Nucleus accumbens (tissue), 56 donors: ENCODE measurements at places on chromosomes 5 and 9.

DNA sequence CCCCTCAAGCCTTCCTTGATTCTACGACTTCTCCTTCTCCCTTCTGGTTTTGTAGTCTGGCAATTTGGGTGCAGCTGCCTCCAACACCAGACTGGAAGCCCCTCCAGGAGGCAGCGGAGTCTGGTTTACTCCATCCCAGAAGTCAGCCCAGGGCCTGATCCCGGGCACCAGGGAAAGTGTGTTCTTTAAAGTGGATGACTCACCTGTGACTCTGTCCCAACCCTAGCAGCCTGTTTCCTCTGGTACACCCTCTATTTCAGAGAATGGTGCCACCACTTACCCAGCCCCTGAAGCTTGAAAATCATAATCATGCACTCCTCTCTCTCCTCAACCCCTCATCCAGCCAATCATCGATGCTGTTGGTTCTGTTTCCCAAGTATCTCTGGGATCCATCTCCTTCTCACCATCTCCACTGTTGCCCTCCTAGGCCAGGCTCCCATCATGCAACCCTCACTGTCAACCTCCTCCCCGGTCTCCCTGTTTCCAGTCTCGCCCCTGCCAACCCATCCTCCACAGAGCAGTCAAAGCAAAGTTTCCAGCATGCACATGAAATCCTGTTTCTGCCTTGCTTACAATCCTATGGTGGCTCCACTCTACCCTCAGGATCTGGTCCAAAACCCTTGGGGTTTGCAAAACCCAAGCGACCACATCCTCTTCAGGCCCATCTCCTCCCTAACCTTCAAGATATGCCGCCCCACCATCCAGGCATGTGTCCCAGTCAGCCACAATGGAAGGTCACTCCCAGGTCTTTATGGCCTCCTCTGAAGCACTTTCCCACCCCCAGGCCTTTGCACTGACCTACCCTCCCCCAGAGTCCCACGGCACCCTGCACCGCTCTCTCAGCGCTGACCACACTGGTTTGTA is 10.5 kb downstream of the LHX6 start:
- no peak for DNase-seq

GRCh38 chr5:3043600-3043999 is 292.1 kb upstream of the IRX2 start:
- DNase-seq = no peak

GRCh38 chr9:124260769-124261603 is 3.2 kb downstream of the NEK6 start:
- DNase-seq = no peak

- no peak for DNase-seq
Measured at GRCh38 chr5:61449804-61450492, 117.9 kb downstream of the ZSWIM6 start.

GRCh38 chr5:157148734-157149615 is 6.3 kb upstream of the MED7 start:
- no peak for DNase-seq

DNA sequence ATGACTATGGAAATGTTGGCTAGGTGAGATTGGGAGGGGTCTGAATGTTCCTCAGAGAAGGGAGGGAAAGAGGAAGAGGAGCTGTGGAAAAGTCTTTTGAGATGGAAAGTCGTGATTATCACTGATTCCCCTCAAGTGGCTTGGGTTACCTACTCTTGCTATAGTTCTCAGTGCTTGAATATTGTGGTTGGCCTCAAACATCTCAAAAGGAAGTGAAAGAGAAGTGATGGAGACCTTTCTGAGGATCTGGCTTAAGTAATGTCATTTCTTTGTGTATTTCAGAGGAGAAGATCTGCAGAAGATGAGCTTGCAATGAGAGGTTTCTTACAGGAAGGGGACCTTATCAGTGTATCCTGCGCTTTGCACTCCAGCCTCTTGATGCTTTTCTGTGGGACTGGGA is 5.5 kb downstream of the EXOSC2 start:
- DNase-seq = no peak

DNA sequence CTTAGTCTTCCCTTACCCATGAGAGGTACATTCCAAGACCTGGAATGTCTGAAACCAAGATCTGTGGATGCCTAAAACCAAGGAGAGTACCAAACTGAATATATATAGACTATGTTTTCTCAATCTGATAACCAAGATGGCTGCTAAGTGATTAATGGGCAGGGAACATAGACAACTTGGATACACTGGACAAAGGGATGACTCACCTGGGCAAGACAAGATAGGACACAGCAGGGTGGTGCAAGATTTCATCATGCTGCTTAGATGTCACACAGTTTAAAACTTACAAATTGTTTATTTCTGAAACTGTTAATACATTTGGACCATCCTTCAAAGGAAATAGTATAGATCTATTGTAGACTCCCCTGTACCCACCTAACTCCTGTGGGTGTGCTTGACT is 130.9 kb downstream of the HTR1A start:
- no peak for DNase-seq

- DNase-seq = peak; percentile 85
Measured at GRCh38 chr5:139637438-139638089, 10.6 kb upstream of the CXXC5 start.

DNA sequence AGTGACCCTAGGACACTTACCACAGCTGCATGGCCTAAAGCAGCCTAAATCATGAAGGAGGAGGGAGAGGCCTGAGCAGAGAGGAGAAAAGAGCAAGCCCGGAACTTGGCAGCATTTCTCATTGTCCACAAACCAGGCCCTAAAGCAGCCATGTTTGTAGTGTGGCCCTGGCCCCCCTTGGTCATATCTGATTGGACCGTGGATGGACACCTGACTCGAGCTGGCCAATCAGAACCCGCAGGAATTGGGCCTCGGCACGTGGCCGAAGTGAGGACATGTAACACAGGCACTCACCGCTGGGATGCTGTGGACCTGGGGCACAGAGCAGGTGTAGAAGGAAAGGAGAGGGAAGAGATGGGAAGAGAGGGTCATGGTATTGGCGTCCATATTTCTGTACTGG is 56.9 kb downstream of the ASS1 start:
- DNase-seq = no peak

GRCh38 chr9:69121155-69122081 is 52.7 kb upstream of the TJP2 start:
- DNase-seq = peak; percentile 55

DNA sequence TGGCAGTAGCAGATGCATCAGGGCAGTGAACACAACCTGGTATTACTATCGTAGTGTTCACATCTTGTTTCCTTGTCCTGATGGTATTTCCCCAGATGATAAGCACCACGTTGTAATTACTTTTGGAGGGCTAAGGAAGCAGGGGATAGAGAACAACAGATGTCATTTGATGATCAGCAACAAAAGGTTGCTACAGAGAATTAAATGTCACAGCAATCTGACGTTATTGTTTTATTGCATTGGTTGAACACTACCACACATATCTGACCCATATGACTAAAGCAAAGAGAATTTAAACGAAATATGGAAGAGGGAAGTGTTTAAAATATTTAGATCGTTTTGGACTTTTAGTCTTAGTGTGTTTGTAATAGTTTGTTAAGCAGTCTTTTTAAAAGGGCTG is 408.3 kb downstream of the SH3GL2 start:
- DNase-seq = no peak

- DNase-seq = no peak
Measured at GRCh38 chr9:137972988-137973470, 95.4 kb downstream of the CACNA1B start.

DNA sequence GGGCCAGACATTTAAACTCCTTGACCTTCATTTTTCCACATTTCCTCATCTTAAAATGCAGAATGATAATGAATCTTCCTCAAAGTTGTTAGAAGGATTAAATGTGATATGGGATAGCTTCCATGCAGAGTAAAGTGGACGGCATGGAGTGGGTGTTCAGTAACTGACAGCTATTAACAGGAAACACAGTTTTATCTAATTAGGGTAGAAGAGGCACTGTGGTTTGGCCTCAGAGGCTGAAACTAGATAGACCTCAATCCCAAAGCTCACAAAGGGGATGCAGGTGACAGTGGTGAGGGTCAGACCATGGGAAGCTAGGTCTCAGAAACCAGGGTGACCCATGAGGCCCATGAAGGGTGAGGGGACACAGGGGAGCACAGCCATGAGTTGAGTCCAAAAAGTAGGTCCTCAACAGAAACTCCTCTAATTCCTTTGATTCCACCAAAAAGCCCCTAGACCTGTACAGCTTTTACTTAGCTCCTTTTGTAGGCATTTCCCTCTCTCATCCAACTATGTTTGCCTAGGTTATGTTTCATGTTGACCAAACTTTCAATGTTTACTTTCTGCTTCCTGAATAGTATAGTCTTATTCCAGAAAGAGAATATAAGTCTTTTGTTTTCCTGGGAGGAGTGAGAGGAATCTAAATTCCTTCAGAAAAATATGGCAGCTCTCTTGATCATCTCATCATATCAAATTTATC is 27.9 kb upstream of the GLDC start:
- no peak for DNase-seq

DNA sequence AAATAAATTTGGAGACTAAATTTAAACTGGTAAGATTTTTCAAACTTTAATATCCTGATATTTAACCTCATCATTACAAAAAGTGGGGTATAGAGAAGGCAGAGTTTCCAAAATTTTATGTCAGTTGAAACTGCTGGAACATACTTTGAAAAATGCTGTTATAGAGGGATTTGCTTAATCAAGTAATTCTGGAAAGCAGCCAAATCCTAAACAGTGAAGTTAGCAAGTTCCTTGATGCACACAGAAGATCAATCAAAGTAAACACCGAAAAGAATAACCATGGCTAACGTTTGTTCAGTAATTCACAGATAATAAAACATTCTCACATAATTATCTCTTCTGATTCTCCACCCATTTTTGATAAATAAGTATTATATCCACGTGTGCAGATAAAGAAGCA is 8.1 kb upstream of the PRR16 start:
- DNase-seq = no peak

DNA sequence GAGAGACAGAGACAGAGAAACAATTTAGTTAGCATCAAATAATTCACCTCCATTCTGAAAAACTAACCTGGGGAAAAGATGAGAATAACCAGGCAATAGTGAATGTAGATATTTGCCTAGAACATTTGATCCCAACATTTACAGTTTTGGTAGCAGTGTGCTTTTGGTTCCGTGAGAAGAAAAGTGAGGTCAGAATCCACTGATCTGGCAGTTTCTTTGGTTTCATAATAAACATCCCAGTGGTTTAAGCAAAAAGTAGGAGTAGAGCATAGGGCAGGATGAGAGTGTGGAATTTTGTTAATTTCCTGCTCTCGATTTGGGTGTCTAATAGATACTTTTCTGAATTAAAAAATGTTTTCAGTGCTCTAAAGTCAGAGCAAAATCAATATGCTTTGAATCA is 887.0 kb downstream of the NR2F1-AS1 start:
- no peak for DNase-seq

DNA sequence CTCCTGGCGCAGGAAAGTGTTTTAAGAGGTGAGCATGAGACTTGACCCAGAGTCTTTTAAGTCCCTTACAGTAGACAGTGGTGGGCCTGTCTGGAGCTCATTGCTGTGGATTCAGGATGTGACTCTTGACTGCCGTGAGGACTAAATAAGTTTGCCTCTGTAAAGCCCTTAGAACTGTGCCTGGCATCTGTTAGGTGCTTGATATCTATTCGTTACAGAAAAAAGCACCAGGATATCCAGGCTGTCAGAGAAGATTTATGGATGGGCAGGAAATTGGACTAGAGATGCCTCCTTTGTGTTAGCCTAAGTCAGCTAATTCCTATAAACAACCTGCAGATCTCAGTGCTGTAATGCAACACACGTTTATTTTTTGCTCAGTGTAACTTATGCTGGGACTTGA is 12.6 kb downstream of the ERGIC1 start:
- no peak for DNase-seq

DNA sequence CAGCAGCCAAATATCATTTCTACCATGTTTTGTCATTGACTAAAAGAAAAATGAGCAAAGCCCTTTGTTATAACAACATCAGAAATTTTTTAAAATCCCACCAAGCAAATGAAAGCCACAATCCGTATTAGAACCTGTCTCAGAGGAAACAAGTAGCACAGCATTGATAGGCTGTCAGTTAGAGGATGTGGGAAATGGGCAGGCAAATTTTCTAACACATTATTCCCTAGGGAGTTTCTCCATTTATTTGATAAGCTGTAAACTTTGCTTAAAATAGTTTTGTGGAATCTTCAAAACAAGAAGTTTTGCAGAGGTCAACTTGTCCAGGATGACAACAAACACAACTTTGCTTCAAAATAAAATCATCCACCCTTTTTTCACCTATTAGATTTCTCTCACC is 53.6 kb upstream of the APC start:
- no peak for DNase-seq

- no peak for DNase-seq
Measured at GRCh38 chr9:12698266-12698665, 5.1 kb downstream of the TYRP1 start.

DNA sequence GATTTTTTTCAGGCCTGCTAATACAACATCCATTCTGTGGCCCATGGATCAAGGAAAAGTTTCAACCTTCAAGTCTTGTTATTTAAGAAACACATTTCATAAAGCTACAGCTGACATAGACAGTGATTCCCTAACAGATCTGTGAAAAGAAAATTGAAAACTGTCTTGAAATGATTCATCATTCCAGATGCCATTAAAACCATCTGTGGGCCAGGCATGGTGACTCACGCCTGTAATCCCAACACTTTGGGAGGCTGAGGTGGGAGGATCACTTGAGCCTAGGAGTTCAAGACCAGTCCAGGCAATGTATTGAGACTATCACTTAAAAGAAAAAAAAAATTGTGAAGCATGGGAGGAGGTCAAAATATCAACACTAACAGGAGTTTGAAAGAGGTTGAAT is 6.0 kb downstream of the RAPGEF6 start:
- no peak for DNase-seq

DNA sequence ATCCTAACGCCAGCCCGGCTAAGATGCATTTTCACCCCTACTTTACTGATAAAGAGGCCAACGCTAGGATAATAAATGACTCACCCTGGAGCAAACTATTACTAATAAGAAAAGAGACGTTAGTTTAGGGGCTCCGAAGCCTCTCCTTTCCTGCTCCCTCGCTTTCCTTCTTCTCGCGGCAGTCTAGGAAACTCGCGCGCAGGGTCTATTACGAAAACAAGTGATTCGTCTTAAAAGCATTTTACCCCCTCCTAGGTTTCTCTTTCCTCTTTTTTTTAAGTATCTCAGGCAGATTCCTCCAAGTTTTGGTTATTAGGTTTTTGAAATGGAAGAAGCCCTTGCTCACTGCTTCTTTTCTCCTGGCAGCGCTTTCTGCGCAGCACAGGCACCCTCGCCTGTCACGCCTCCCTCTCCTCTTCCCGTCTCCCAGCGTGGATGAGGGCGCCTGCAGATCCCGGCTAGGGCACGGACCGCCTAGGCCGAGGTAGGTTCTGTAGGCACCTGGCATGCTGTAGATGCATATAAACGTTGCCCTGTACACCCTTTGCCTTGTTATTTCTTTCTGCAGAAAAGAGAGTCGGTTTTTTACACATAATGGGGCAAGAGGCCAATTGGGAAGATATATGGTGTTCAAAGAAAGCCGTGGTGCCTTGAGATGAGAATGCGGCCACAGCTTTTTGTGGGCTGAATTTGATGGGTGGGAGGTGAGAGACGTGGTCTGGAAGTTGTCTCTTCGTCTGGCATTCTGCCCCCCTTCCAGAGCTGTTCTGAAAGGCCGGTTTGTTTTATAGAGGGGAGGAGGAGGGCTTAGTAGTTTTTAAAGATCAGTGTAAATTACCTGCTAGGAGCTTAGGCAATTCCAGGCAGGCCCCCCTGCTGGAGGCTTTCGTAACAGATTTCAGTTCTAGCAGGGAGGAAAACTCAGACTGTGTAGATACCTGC is 983 bp downstream of the GCNT1 start:
- DNase-seq = no peak
